A549 treated with ZK216348 at 1 μM for 4 hours (cell line): ENCODE measurements at places on chromosomes 5 and 9. TPM values are rescaled to one million over a fixed set of nuclear protein-coding genes. Genes with fewer than 3 reads are reported as not detected.

Gene KIAA0825
- 0.27 to 0.55 TPM (median 0.44 TPM) in 5 replicates for total RNA-seq

Gene TOR4A
- 13.6 to 33.0 TPM (median 30.5 TPM) in 5 replicates for total RNA-seq

Gene LRRC19
- not detected in 5 replicates for total RNA-seq

Gene THBS4
- 0.14 to 0.19 TPM in 2 of 5 replicates, not detected in the others for total RNA-seq

Gene AQP7
- 0.36 to 0.95 TPM (median 0.47 TPM) in 5 replicates for total RNA-seq

Gene NFX1
- total RNA-seq: 28.5 to 33.2 TPM (median 30.4 TPM) in 5 replicates
